Mucosa of gallbladder (tissue), 1 donor: ENCODE measurements at places on chromosomes 11 and 22. TPM values are rescaled to one million over a fixed set of nuclear protein-coding genes. Genes with fewer than 3 reads are reported as not detected.
A peak's percentile ranks its signal among the peaks of the same experiment; 100 is the strongest.

- no peak for DNase-seq
Measured at GRCh38 chr11:117657794-117658193, 139.2 kb downstream of the DSCAML1 start.

GRCh38 chr11:118610225-118610772, 2.9 kb downstream of the PHLDB1 start:
- DNase-seq, result no peak

DNA sequence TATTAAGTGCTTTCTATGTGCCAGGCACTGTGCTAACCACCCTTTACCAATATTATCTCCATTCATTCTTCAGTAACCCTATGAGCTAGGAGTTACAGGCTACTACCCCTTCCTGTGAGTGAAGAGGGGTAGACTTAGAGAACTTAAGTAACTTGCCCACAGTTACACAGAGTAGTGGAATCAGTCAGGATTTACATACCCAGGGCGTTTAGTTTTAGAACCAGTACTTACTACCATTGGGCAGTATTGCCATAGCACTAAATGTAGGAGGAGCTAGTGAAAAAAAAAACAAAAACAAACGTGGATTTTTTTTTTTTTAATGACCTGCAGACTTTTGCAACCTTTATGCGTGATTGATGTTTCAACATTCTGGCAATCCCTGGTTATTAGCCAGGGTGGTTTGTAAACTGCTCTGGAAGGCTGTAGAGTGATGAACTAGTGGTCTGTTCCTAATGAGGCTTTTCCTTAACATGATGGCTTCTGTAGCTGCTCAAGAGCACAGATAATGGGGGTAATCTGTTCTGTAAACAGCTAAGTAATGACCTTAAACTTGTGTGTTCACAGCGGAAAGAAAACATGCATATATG, 11.4 kb downstream of the TBCEL start:
- no peak for DNase-seq

- DNase-seq, result peak; percentile 89
Measured at GRCh38 chr22:38172832-38173640, 8.6 kb downstream of the PLA2G6 start.

GRCh38 chr11:85923455-85923854, 68.3 kb downstream of the CCDC83 start:
- no peak for DNase-seq

DNA sequence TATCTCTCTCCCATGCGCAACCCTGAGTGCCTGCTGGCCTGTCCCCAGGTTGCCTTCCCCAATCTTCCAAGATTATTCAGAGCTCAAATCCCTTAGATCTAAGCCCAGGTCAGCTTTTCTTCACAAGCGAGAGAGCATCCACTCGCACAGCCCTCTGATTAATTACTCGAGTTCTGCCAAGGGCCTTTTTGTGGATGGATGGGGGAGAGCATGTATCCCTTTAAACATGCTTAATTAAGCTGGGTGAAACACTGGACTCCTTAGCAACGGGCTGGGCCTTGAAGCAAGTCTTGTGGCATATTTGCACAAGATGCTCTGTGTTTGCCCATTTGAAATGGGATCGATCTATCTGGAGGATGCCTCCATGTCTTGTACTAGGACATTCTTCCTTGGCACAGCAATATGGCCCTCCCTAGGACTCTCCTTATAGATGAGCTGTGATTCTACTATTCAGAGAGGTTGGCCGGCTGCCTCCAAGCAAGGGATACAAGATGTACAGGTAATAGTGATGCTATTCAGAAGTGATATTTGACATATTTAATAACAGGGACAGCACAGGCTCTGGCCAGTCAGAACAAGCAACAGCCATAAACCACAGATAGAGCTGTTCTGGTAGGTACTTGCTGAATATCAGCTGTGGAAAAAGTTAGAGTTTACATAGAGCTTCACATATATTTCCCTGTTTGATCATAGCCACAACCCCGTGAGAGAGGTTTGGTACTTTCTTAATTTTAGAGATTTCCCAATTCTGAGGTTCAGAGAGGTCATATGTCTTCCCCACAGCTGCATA, 125.6 kb downstream of the CSNK2A3 start:
- DNase-seq, result no peak

LDHAL6A gene
- not detected for total RNA-seq

DNA sequence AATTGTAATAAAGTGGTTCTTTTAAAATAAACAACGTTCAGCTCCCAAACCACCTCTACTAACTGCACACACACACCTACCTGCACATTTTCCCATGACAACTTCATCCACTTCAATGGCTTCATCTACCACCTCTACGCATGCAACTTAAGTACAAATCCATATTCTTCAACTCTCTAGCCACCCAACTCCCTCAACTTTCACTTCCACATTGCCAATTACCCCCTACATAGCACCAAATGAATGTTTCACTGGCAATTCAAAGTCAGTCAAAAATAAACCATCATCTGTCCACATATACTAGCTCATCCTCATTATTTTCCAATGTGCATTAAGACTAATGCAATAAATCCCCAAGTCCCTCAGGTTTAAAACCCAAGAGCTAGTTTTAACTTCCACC, 50.7 kb upstream of the ARHGAP32 start:
- no peak for DNase-seq

KRTAP5-7 gene
- total RNA-seq, result not detected

- DNase-seq, result peak; percentile 65
Measured at GRCh38 chr22:46119729-46120419, 30.5 kb upstream of the PPARA start.

TXNRD2 gene
- total RNA-seq, result 26.9 TPM
